ENCODE measurements at places on chromosomes 1 and 21. TPM values are rescaled to one million over a fixed set of nuclear protein-coding genes. Genes with fewer than 3 reads are reported as not detected.
A peak's percentile ranks its signal among the peaks of the same experiment; 100 is the strongest.

SLC6A17 gene
- total RNA-seq, result 0.28 TPM

FAM110D gene
- total RNA-seq, result 1.3 TPM

HLX gene
- total RNA-seq, result 8.9 TPM

TRIM67 gene
- not detected for total RNA-seq

NTNG1 gene
- not detected for total RNA-seq

MAP1LC3C gene
- 8.3 TPM for total RNA-seq

TTC22 gene
- 84.5 TPM for total RNA-seq

PRAMEF14 gene
- total RNA-seq, result not detected

ARMH1 gene
- total RNA-seq, result 5.5 TPM

IGSF5 gene
- total RNA-seq, result not detected

PDE9A gene
- 478 TPM for total RNA-seq

DNA sequence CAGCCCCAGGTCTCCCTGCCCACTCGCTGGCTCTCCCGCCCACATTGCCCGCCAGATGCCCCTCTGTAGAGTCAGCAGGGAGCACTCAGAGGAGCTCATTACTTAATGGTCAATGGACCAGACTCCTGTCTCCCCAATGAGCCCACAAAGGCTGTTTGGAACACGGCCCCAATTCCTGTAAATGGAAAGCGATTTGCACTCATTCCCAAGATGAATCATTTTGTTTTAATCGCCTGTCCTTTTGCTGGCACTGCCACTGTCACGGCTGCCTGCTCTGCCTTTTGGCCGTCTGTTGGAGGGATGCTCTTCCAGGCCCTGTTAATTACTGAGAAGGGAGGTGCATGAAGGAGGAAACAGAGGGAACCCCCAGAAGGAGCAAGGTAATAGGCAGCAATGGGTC lies 44.8 kb upstream of the ATP2B4 start:
- no peak for DNase-seq

DNA sequence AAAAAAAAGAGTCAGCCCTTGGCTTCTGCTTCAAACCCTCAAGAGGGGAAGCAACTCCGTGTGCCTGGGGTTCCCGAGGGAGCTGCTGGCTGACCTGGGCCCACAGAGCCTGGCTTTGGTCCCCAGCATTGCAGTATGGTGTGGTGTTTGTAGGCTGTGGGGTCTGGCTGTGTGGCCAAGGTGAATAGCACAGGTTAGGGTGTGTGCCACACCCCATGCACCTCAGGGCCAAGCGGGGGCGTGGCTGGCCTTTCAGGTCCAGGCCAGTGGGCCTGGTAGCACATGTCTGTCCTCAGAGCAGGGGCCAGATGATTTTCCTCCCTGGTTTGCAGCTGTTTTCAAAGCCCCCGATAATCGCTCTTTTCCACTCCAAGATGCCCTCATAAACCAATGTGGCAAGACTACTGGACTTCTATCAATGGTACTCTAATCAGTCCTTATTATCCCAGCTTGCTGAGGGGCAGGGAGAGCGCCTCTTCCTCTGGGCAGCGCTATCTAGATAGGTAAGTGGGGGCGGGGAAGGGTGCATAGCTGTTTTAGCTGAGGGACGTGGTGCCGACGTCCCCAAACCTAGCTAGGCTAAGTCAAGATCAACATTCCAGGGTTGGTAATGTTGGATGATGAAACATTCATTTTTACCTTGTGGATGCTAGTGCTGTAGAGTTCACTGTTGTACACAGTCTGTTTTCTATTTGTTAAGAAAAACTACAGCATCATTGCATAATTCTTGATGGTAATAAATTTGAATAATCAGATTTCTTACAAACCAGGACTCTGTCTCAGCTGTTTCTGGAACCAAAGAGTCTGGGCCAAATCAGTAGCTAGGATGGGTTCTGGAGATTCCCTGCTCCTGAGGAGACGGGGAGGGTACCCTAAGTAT lies 26.8 kb upstream of the KDM4A start:
- no peak for DNase-seq

GRCh38 chr1:54596756-54597155 lies 26.6 kb downstream of the FAM151A start:
- no peak for DNase-seq

DNA sequence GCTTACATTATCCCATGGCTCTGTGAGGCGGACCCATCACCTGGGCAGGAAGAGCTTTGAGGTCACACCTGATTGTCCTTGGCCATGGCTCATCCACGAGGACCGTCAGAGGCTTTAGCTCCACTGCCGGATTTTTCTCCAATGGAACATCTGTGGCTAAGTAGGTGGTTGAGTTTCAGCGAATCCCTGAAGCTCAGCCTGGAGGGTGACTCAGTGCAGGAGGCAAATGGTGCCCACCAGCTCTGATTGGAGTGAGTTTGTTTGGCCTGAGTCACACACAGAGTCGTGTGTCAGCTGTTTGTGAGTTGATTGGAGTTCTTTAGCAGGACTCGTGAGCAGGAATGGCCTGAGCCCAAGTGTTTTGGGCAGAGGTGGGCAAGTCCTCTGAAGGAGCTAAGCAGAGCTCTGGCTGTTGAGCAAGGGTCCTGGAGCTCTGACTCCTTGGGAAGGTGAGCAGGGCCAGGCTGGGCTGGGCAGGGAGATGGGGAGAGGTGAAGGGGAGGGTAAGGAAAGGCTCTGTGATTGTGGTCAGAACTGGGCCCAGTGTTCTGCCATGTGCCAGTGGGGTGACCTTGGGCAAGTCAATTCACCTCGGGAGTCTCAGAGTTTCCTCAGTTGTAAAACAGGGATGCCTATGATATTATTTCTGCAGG lies 2.0 kb downstream of the SLC6A17 start:
- no peak for DNase-seq

DNA sequence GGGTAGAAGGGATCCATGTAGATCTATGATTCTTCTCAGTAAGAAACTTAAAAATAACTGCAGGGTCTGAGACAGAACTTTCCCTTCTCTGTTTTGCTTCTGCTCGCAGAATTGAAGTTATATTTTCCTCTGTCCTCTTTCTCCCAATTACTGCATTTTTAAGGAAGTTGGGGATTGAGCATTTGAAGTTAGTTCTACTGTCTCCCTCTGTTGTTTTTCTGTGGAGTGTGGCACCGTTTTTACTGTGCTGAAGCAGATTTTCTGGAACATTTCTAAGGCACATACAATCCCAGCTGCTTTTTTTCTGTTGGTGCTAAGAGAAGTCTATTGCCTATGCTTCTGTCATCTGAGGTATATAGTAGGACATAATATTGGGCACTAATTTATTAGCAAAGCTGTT lies 43.3 kb downstream of the RASAL2 start:
- no peak for DNase-seq

GRCh38 chr1:110460253-110461220 lies 9.6 kb downstream of the PROK1 start:
- peak; percentile 82 for DNase-seq

- DNase-seq, result no peak
Observed at GRCh38 chr1:37998913-37999429, 6.3 kb downstream of the FHL3 start.

- no peak for DNase-seq
Observed at GRCh38 chr1:64466033-64466432, 3.9 kb upstream of the CACHD1 start.

DNA sequence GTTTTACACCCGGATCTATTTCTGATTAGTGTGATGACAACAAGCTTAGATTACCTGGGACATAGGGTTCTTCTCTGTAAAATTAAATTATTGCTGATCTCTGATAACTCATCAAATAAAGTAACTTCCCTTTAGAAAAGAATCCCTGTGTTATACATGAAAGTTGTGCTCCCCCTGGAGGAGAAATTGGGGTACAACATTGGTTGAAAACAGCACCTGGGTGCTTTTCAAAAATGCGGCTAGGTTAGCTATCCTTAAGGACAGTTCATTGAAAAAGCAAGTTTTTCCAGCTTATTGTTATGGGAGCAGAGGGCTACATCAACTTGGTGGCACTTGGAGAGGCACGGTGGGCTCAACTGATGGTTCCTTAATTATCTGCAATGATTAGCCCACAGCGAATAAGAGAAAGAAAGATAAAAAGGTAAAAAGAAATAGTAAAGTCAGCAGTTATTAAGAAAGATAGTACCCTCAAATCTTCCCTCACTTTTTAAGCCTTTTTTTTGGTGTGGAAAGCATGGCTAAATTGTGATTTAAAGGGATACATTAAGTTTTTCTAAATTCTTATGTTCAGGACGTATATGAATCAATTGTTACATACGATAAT lies 97.8 kb downstream of the FMN2 start:
- no peak for DNase-seq

DNA sequence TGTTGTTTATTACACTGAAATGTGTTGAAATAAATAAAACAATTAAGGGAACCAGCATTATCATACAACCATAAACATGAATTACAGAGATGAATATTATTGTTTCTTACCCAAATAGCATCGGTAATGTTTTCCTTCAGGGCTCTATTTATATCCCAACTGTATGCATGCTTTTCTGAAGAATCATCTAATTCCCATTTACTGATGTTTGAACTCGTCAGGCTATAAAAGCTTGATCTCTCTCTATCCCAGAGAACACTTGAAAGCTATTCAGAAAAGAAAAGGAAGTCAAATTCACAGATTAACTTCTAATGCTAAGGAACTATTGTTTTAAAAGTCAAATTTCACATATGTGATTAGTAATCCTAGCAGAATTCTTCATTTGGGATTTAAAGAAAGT lies 12.4 kb downstream of the NUP133 start:
- DNase-seq, result no peak

DNA sequence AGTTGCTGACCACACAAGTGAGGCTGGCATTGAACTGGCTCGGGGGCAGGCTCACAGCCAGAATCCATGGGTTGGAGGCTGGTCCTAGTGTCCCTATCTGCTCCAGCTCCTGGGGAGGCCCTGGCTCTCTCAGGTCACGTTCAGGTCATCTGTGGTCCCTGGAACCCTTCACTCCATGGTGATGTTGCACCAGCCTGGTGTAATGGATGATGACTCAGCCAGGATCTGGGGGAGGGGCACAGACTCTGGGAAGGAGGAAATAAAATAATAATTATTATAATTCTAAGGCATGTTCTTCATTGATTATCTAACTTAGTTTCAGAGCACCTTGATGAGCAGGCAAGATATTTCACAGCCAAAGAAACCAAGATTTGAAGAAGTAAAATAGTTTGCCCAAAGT lies 26.6 kb upstream of the FCRL4 start:
- no peak for DNase-seq

- no peak for DNase-seq
Observed at GRCh38 chr1:246608616-246609376, 42.5 kb downstream of the CNST start.

- DNase-seq, result peak; percentile 54
Observed at GRCh38 chr1:48776393-48777218, at the start of gene BEND5. TSS of gene BEND5 (minus strand) at chr1:48776891. CDS start at chr1:48776831, 60 bp downstream.

- no peak for DNase-seq
Observed at GRCh38 chr1:220221269-220221668, 51.0 kb downstream of the RAB3GAP2 start.

GRCh38 chr1:8348047-8348776 lies 30.3 kb downstream of the SLC45A1 start:
- DNase-seq, result no peak

DNA sequence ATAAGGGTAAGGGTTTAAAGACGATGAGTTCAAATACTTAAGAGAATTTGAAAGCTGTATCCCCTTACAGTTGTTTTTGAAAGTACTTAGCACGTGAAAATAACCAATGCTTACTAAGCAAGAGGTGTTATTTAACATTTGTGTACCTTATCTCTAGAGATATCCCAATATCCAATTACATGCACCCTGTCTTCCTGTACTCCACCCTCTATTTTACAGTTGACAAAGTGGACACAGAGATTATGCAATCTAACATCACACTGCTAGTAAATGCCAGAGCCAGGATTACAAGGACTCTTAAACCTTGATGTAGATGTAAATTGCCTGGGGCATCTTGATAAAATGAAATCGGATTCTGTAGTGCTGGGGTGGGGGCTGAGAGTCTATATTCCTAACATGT lies 72.0 kb downstream of the GDAP2 start:
- no peak for DNase-seq

- no peak for DNase-seq
Observed at GRCh38 chr1:56413671-56414199, 165.6 kb downstream of the PLPP3 start.

GRCh38 chr1:43625063-43625780 lies 24.7 kb upstream of the KDM4A start:
- DNase-seq, result no peak

DNA sequence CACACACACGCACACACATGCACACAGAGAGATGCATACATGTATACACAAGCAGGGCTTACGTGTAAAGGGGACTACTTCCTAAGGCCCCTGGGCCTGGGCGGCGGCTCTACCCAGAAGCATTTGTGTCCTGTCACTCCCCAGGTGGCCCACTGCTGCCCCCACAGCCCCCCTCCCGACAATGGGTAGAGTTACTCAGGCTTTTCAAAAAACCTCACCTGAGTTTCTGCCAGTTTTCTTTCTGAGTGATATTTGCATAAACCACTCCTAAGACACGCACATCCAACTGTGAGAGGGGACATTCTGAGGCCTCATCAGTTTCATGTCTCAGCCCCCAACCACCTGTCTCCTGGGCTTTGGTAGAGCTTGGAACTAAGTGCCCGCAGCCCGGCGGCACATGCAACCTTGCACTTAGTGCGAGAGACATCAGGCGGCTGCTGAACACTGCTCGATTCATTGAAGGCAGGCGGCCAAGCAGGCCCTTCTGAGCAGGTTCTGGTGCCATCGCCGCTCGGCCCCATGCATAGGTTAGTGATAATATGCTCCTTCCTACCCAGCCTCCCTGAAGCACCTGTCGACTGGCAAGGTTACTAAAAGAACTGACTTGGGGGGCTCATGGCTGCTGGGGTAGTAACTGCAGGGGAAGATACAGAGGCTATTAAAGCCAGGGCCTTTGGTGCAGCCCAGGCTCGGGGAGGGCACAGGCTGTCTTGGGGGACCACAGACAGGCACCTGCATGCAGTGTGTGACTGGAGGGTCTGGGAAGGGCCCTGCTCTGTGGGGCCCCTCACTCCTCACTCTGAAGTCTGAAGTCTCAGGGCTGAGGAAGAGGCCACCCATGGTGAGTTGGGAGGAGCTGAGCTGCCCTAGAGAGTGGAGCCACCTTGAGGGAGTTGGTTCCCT lies 364.2 kb upstream of the VAMP3 start:
- DNase-seq, result no peak

- peak; percentile 79 for DNase-seq
Observed at GRCh38 chr21:42535602-42536171, 22.0 kb downstream of the SLC37A1 start.

- DNase-seq, result no peak
Observed at GRCh38 chr1:3016641-3017439, 4.4 kb upstream of the ACTRT2 start.

- DNase-seq, result no peak
Observed at GRCh38 chr1:153390938-153391710, at the start of gene S100A8. TSS of gene S100A8 (minus strand) at chr1:153391073. CDS start at chr1:153390535, 538 bp downstream.

DNA sequence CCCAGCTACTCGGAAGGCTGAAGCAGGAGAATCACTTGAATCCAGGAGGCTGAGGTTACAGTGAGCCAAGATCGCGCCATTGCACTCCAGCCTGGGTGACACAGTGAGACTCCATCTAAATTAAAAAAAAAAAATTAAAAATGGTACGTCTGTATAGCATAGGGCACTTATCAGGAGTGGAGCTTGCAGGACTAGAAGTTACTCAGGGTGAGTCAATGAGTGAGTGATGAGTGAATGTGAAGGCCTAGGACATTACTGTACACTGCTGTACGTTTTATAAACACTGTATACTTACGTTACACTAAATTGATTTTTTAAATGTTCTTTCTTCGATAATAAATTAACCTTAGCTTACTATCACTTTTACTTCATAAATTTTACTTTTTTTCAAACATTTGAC lies 183.6 kb downstream of the NR5A2 start:
- no peak for DNase-seq

GRCh38 chr1:151156515-151156819 lies at the start of gene TNFAIP8L2:
TSS of gene TNFAIP8L2 (plus strand) at chr1:151156649. CDS start at chr1:151158698, 2,049 bp downstream.
- DNase-seq, result peak; percentile 93
